ENCODE measurements at places on chromosomes 5 and 9.
A peak's percentile ranks its signal among the peaks of the same experiment; 100 is the strongest.

DNA sequence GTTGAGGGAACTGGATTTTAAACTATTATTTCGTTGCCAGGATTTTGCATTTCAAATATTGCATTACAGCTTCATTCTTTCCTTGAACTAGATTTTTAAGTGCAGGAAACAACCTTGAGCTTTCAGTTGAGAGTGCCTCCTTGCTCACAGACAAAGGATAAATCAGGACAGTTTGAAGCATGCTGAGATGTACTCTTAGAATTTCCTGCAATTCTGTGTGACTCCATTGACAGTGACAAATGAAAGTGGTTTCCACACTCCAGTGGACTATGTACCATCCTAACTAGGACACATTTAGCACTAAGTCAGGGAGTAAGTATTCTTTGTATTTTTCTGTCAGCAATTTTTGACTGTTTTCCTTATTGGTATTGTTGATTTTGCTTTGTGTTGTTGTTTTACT, 100.0 kb upstream of the PLCXD3 start:
- DNase-seq = no peak

- DNase-seq = no peak
Observed at GRCh38 chr5:119282628-119283027, 73.2 kb upstream of the TNFAIP8 start.

GRCh38 chr9:117715411-117715989, 11.3 kb downstream of the TLR4 start:
- DNase-seq = no peak

DNA sequence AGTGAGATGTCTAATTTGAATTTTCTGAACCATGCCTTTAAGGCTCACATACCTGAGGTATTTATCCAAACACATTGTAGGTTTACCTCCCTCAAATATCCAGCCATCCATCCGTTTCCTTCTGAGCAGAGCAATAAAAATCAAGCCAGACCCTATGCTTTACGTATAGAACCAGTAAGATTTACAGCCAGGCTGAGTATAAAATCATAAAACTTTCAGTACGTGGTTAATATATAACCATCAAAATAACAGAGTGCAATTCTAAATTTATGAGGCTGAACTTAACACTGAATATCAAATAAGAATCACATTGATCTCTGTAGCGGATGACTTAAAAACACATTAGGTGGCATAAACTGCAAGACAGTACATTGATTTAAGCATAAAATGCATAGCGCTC, 877.9 kb upstream of the WWC1 start:
- no peak for DNase-seq

DNA sequence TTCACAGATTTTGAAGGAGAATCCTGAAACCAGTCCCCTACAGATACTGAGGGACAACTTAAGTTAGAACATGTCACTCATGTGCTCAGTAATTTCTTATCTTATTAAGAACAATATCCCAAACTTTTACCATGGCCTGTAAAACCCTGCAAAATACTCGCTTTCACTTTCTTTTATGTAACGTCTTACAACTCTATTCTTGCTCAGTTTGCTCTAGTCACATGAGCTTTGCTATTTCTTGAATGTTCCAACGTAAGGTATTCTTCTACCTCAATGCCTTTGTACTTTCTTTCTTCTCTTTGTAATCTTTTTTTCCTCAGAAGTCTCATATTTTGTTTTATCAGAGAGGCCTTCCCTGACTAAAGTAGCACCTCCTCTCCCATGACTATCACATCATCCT, 14.1 kb downstream of the TMEM38B start:
- no peak for DNase-seq

- DNase-seq = no peak
Observed at GRCh38 chr5:118778941-118779340, 209.4 kb downstream of the DTWD2 start.

DNA sequence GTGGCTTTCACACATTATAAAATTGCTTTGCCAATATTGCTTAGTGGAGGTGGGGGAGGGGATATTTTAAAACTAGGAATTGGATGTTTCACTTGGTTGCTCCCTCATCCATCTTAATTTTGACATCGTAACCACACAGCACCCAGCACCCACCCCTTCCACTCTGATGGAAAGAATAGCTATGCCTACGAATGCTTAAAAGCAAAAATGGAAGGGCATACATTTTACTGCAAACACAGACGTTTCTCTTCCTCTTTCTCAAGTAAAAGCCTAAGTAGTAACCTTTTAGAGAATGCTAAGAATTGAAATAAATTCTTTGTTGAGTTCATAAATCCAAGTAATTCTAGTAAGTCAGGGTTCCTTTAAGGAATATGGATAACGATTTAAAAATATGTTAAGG, 69.9 kb downstream of the JAKMIP2 start:
- DNase-seq = no peak

DNA sequence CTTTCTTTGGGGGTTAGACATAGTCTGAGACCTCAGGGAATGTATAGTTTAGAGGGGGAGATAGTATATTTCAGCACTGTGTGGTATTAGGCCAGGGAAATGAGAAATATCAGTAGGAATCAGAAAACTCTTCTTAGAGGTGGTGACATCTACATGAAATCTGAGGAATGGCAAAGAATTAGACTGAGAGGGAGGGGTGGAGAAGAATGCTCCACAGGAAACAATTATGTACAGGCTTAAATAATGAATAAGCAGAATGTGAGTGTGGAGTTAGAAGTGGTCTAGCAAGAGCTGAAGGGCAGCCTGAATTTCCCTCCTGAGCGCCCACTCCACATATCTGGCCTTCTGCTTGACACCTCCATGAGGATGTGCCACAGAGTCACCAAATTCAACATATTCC, 3.6 kb upstream of the MACIR start:
- no peak for DNase-seq

- DNase-seq = no peak
Observed at GRCh38 chr5:147773139-147773538, 9.4 kb downstream of the JAKMIP2 start.

DNA sequence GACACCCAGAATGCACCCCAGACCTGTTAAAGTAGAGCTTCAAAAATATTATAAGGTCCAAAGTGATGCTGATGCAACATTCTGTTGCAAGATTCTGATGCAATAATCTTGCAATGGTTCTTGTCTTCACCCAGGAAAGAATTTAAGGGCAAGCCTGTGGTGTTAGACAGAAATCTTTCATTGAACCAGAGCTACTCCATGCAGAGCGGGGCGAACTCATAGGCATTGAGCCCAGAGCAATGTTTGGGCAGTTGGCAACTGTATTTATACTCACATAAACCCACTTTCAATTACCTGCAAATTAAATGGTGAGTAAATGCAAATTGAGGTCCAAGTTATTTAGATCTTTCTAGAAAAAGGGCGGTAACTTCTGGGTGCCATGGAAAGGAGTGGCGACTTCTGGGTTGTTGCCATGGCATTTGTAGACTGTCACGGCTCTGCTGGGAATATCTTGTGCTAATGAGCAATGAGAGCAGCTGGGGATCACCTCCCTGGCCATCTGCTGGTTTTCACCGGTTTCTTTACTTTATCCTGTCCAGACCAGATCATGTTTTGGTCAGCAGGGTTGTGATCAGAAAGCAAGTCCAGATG, 163.4 kb downstream of the ICE1 start:
- DNase-seq = no peak

DNA sequence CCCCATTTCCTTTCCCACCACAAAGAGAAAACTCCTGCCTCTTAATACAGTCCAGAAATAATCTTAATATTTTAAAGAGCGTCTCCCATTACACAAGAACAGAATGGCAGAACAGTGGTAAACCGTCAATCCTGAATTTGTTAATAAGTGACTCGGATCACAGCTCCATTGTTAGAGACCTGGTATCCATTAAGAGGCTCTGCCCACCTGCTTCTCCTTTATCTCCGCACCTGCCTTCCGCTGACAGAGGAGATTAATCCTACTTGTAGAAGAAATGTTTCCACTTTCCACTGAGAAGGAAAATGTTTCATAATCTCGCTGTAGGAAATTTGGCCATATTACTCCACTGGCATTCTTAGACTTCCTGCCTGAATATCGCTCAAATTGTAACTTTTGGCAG, 1493.2 kb downstream of the MAT2B start:
- DNase-seq = no peak

DNA sequence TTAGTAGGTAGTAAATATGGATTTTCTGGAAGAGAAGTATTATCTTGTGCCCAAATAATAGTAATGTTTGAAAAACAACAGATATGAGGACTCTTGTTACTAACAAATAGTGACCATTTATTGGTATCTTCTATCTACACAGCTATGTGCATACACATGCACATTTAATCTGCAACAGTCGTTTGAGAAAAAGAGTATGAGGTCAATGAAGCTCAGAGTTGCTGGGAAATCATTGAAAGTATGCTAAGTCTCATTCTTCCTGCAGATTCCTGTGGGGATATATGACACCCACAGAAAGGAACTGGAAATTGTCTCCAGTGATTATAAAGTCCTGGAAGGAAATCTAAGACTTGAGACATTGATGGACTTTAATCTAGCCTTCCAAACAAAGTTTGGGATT, 40.1 kb upstream of the RNF180 start:
- DNase-seq = no peak

- no peak for DNase-seq
Observed at GRCh38 chr5:119949426-119949999, 320.2 kb downstream of the FAM170A start.

- DNase-seq = no peak
Observed at GRCh38 chr5:34570143-34570542, 86.0 kb upstream of the RAI14 start.

DNA sequence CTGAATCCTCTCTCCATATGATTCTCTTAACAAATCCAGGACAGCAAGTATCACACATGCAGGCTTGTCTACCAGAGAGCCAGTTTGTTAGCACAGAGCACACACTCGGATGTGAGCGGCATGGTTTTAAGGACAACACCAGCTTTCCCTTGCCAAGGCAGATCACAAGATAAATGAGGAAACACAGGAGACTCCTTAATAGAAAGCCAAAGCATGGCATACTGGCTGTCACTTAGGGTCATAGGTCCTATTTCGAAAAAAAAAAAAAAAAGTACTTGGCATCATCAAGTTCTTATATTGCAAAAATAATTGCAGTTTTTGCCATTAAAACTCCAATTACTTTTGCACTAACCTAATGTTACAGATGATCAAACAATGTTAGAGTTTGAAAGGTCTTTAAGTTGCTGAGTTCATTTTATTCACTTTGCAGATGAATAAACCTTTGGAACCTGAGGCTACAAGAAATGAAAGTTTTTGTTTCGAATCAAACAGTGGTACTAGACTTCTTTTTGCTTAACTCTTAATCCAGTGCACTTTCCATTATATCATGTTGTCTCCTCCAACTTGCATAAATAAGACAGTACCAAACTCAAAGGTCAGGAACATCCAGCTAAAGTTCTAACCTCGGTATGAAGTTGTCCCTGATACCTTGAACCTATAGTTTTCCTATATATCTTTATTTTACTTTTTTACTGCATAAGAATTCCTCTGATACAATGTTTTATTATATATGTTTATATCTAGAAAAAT, 138.5 kb downstream of the MPDZ start:
- DNase-seq = no peak

DNA sequence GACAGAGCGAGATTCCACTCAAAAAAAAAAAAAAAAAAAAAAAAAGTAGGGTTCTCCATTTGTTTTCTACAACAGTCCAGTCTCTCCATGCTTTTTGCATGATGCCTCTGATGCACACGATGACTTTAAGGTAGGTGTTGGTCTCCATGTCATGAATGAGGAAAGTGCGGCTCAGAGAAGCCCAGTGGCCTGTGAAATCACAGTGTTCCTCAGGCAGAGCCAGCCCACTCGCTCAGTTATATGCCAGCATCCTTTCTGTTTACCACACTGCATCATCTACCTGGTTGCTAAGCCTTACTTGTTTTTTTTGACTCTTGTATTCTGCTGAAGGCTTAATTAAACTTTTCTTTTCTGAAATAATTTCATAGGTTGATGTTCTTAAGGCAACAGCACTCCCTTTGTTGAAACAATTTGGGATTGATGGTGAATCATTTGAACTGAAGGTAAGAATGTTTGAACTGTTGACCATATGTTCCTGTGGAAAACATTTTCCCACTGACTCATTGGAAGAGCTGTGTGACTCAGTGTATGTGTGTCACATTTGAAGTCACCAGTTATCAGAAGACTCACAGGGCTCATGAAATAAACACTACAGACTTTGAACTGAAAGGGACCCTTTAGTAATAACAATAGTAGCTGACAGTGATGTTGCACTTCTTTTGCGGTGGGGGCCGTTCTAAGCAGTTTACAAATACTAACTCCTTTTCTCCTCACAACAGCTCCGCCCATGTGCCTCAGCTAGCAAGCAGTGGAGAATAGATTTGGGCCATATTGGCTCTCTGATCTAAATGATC, 40.2 kb downstream of the RCL1 start:
- DNase-seq = peak; percentile 97

DNA sequence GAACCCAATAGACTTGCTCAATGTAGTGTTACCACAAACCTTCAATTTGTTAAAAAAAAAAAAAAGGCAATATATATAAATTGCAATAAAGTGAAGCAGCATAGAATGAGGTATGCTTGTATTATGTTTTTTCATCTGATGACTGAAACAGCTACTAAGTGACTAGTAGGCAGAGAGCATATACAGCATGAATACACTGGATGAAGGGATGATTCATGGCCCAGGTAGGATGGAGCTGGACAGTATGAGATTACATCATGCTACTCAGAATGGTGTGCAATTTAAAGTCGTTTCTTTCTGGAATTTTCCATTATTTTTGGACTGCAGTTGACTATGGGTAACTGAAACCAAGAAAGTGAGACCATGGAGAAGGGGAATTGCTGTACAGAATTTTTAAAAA, 161.2 kb downstream of the GNA14 start:
- DNase-seq = peak; percentile 65

All from kidney tubule cell (primary cell).